Ovary (tissue), 10 donors: ENCODE measurements at places on chromosomes 2 and 18. TPM values are rescaled to one million over a fixed set of nuclear protein-coding genes. Genes with fewer than 3 reads are reported as not detected.

GCFC2 gene
- 16.9 TPM for polyA plus RNA-seq

TYMS gene
- polyA plus RNA-seq = 2.8 TPM

RGPD4 gene
- polyA plus RNA-seq = not detected

CROCC2 gene
- polyA plus RNA-seq = 0.18 TPM

- no peak for DNase-seq
These were observed 257.8 kb upstream of the GALNT5 start for GRCh38 chr2:156999661-157000060.

- DNase-seq = no peak
These were observed 408.6 kb upstream of the FANCL start for GRCh38 chr2:58649756-58650155.

DNA sequence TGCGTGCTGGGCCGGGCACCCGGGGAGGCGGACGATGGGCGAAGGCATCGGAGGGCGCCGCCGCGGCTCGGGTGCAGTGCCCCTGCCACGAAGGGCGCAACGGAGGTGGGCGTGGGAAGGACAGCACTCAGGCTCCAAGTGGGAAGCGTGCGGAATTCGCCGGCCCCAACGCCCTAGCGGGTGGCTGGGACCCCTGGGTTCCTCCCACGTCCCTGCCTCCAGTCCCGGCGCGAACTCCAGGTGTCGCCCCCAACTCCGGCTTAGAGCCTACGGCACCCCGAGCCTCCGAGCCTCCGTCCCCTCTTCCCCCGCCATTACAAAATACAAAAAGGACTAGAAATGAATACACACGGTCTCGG lies 1.3 kb downstream of the CYP27C1 start:
- DNase-seq = no peak

GRCh38 chr18:59579509-59579908 lies 117.7 kb downstream of the CCBE1 start:
- DNase-seq = no peak

GRCh38 chr2:6965071-6965795 lies 48.0 kb downstream of the RNF144A start:
- no peak for DNase-seq

DNA sequence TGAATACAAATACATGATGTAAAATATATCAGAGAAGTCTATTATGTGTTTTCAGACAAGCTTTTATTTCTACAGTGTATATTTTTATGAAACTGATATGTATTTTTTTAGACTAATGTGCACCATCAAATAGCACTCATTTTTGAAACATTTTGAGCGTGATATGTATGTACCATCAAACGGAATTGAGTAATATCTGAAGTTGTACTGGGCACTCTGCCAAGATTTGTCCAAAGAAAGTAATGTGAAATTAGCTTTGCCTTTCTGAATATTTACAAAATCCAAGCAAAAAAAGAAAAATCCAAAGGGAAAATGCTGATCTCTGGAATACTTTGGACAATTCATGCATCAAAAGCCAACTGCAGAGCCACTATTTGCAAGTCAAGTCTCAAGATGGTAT lies 972.0 kb downstream of the DPP10 start:
- DNase-seq = no peak
